ENCODE measurements at places on chromosomes 1 and 21.

- DNase-seq = peak; percentile 66
Observed at GRCh38 chr1:192506741-192507155, 68.8 kb upstream of the RGS1 start.

DNA sequence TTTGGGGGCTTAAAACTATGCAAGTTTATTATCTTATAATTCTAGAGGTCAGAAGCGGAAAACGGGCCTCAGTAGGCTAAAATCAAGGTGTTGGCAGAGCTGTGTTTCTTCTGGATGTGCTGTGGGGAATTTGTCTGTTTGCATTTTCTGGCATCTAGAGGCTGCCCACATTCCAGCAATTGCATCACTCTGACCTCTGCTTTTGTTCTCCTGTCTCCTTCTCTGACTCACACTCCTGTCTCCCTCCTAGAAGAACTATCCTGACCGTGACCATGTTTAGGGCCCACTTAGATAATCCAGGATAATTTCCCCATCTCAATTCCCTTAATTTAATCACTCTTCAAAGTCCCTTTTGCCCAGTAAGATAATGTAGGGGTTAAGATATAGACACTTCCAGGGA lies 127.4 kb upstream of the DEPDC1 start:
- DNase-seq = no peak

- DNase-seq = no peak
Observed at GRCh38 chr1:30444850-30445249, 278.5 kb downstream of the MATN1 start.

GRCh38 chr1:82153752-82154151 lies 353.0 kb downstream of the ADGRL2 start:
- DNase-seq = no peak

DNA sequence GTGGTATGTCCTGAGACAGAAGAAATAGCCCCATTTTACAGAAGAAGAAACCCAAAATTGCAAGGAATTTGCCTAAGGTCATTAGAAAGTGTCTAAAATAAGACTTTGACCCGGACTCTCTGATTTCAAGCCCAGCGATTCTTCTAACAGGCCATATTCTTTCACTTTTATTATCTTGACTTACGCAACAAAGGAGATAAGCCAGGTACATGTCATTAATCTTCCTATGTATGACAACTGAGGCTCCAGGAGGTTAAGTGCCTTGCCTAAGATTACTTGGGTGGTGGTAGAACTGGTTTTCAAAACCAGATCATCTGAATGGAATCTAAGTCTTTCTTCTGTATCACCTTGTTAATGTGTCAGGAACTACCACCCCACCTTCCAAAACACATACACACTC lies 124.3 kb downstream of the PBX1 start:
- DNase-seq = no peak

DNA sequence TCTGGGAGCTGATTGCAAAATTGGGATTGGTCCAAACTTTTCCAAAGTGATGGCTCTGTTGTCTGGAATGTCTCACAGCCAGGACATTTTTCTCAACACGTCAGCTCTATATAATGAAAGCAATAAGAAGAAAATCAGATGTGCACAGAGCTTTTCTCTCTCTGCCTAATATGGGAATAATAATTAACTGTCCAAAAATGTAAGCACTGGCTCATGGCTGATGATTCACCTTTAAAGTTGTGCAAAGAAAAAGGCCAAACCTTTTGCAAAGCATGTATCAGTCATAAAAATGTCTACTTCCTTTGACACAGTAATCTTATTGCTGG lies 30.4 kb downstream of the ZNF281 start:
- DNase-seq = no peak

DNA sequence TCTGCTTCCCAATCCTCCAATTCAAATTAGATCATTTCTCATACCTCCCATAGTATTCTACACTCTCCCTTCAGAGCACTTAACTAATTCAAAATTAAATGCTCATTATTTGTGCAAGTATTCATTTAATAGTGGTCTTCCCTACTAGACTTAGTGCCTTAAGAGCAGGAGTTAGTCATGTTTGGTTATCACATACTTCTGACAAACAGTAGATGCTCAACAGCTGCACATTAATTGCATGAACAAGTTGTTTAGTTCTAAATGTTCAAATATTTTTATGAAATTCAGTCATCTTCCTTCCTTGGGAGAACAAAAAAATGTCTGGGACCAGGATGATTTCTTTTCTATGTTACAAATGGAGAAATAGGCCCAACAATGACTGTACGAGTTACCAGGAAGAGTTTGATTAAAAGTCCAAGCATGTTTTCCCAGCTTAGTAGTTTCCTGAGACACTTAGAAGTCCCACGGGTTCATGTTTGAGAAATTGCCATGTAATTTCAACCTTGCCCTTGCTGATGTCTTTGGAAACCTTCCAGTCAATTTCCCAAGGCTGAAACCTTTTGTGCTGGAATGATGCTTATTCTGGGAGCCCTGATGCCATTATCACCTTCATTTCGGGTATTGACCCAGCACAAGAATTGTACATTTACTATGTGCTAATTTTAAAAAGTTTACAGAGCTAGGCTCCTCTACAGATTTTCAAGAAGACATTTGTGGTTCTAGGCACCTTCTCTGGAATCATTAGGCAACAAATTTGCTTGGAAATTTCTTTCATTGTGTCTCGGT lies 437.9 kb upstream of the PLXNA2 start:
- DNase-seq = no peak

GRCh38 chr1:64745986-64746940 lies 1.4 kb downstream of the RAVER2 start:
- no peak for DNase-seq

- DNase-seq = no peak
Observed at GRCh38 chr1:231390071-231390470, 32.0 kb downstream of the EGLN1 start.

DNA sequence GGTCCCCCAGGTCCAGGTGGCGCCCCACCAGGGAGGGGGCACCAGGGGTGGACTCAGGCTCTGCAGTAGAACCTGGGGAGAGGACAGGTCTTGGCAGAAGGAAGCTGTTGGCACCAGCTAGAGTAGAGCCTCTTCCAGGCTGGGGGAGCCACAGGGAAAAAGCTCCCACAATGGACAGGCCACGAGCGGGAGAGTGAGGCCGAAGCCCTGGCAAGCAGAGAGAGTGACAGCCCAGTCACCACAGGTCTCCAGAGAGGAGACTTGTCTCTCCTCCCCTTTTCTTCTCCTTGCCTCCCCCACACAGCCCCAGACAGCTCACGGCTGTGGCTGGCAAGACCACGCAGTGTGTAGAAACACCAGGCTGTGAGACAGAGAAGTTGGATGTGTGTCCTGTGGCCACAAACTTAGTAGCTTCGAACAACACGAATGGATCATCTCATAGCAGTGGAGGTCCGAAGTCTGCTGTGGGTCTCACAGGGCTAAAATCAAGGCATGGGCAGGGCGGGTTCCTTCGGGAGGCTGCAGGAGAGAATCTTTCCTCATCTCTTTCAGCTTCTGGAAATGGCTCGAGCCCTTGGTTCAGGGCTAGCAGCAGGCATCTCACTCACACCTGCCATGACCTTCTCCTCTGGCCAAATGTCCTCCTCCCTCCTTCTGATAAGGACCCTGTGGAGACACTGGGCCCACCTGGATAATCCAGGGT lies 3.3 kb downstream of the KRTAP12-4 start:
- no peak for DNase-seq

GRCh38 chr1:27392778-27393635 lies 585 bp downstream of the GPR3 start:
- DNase-seq = no peak

GRCh38 chr1:40204856-40205255 lies 42.9 kb upstream of the TMCO2 start:
- peak; percentile 37 for DNase-seq

- no peak for DNase-seq
Observed at GRCh38 chr21:41055266-41055665, 112.7 kb upstream of the BACE2 start.

GRCh38 chr1:243658594-243659105 lies 191.4 kb downstream of the AKT3 start:
- DNase-seq = no peak

DNA sequence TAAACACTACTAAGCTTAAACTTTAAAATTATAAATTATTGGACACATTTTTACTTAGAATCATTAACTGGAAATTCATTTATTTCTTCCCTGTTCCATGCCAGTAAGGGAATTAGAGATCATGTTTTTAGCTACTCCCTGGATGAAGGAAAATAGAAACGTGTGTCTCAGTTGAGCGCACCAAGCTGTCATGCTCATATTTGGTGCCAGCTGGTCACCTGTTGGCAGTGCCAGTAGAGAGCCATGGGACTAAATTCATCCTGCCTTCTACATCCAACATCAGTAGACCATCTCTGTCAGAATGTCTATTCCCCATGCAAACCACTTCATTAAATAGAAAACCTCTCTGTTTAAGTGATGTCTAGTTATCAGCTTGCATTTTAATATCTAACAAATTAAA lies 17.4 kb upstream of the SLC22A15 start:
- no peak for DNase-seq

DNA sequence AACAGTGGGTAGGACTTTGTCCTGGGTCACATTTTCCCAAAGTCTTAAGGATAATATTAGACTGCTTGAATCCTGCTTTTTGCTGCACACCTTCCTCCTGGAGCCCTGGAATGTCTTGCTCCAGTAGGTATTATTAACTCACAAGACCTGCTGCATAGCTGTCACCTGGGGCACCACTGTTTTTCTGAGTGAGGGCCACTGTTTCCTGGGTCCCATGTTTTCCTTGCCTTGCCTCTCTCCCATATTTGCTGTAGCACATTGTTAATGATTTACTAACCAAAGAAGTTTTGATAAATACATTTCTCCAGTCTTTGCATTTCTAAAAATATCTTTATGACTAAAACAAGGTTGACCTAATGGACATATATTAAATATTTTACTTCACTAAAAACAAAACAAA lies 22.5 kb upstream of the FCAMR start:
- DNase-seq = no peak

- DNase-seq = no peak
Observed at GRCh38 chr1:36258960-36259344, 34.7 kb downstream of the THRAP3 start.

- DNase-seq = no peak
Observed at GRCh38 chr1:155325603-155325893, 4.9 kb downstream of the RUSC1 start.

DNA sequence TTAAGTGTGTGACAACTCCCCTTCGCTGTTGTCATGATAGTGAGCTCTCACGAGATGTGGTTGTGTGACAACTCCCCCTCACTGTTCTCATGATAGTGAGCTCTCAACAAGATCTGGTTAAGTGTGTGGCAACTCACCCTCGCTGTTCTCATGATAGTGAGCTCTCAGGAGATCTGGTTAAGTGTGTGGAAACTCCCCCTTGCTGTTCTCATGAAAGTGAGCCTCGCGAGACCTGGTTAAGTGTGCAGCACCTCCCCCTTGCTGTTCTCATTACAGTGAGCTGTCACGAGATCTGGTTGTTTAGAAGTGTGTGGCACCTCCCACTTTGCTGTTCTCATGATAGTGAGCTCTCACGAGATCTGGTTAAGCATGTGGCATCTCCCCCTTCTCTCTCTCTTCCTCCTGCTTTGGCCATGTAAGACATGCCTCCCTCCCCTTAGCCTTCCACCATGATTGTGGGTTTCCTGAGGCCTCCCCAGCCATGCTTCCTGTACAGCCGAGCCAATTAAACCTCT lies 25.1 kb upstream of the LSS start:
- DNase-seq = peak; percentile 81

- DNase-seq = no peak
Observed at GRCh38 chr1:45862008-45862407, 58.6 kb downstream of the MAST2 start.

GRCh38 chr1:25685938-25686665 lies 69.5 kb downstream of the MAN1C1 start:
- DNase-seq = no peak

DNA sequence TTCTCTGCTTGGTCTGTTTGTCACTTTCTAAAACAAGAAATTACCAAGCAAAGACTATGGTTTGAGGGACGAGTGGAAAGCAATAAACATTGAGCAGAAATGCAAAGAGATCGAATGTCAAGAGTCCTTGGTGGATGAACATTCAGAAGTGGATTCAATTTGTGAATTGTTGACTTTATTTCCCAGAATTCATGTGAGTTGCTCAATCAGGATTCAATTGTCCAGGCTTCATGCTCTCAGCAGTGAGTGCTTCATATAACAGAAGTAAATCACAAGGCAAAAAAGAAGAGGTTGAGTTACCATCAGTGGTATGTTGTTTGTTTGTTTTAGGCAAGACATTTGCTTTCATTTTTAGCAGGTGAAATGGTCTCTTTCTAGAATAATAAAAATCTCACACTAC lies 31.9 kb downstream of the NGF start:
- DNase-seq = no peak

DNA sequence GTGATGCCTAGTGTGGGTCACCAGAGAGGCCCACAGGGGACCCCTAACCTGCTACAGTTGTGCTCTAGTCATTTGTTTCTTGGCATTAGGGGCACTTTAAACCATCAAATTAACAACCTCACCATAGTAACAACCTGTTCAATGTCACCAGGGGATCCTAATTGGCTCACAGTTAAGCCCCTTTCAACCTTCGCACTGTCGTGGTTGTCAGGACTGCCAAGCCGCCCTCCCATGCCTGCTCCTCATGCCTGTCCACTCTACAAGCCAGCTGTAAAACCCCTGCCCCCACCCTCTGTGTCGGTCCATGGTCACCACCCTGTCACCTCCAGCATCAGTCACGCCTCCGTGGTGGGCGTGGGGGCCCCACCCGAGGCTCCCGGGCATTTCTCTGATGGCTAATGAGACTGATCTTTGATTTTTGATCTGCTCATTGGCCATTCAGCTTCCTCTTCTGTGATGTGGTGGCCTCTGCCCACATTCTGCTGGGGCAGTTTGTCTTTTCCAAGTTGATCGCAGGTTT lies 96.6 kb downstream of the WDR4 start:
- DNase-seq = no peak

DNA sequence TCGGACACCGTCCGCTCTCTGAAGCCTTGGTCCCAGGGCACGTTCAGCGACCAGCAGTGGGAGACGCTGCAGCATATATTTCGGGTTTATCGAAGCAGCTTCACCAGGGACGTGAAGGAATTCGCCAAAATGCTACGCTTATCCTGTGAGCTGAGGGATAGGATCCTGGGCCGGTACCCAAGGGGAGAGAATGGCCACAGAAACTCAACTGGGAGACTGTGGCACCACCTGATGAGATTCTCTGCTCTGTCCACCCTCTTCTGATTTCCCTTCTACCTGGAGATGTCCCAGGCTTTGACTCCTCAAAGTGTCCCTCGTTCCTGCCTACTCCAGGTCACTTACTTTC lies 855 bp downstream of the CD1D start:
- no peak for DNase-seq

- DNase-seq = no peak
Observed at GRCh38 chr1:30451532-30452125, 271.8 kb downstream of the MATN1 start.

All from OCI-M1 (cell line).